ENCODE measurements at places on chromosomes 4 and X. TPM values are rescaled to one million over a fixed set of nuclear protein-coding genes. Genes with fewer than 3 reads are reported as not detected.
A peak's percentile ranks its signal among the peaks of the same experiment; 100 is the strongest.

GRCh38 chr4:112120021-112120420, 25.2 kb upstream of the FAM241A start:
- DNase-seq: no peak

GRCh38 chr4:20015636-20016224, 236.0 kb upstream of the SLIT2 start:
- no peak for DNase-seq

Gene CFI
- total RNA-seq: not detected

Gene PAGE1
- not detected for total RNA-seq

DNA sequence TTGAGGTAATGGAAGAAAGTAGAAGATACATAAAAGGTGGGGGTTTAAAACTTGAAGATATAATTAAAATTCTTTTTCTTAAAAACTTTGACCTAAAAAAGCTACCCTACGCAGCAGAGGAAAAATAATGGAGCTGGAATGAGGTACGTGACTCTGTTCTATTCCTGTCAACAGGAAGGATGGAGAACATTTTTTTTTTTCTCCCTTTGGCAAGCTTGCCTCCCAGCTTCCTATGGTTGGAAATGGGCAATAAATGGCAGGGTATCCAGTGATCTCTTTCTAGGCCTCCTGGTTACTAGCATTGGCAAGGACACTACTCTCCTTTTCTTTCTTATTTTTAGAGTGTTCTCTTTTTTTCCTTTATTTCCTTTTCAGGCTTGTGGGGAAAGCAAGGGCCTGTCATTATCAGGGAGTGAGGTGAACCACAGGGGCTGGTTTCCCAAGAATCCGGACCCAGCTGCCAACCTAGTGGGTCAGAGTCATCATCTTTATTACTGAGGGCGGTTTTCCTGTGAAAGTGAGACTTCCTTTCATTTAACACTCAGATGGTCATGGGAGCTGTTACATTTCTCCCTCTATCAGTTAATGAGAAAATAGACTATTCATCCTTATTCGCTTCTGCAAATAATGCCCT, 224.6 kb downstream of the SPRY1 start:
- no peak for DNase-seq

DNA sequence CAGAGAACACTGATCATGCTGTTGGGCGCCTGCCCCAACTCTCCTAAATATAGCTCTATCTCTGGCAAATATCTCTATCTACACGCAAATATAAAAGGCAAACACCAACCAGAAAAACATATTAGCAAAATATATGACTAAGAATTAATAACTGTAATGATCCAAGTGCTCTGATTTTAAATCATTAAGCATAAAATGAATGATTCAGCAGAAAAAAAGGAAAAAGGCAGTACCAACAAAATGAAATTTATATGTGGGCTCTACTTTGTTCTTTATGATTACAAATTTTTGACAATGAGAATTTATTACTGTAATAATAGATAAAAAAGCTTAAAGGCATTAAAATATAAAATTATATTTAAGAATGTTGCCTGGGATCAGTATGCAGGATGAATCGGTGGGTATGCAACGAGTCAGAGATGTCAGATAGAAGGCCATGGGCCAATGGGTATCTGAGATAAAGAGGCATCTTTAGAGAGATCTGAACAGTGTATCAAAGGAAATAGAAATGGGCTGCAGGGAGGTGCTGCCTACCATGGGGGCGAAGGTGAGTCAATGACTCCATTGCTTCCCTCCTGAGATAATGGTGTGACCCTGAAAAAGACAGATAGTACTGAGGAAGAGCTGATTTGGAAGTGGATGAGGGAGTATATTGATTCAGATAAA, 234.8 kb downstream of the SCFD2 start:
- DNase-seq: no peak

Gene ANK2
- 71.2 TPM for total RNA-seq

- DNase-seq: no peak
Observed at GRCh38 chr4:100519205-100519604, 1.4 kb upstream of the EMCN start.

Gene CT45A9
- not detected for total RNA-seq

Gene IL1RAPL1
- total RNA-seq: not detected

Gene ASB12
- total RNA-seq: 0.44 TPM

DNA sequence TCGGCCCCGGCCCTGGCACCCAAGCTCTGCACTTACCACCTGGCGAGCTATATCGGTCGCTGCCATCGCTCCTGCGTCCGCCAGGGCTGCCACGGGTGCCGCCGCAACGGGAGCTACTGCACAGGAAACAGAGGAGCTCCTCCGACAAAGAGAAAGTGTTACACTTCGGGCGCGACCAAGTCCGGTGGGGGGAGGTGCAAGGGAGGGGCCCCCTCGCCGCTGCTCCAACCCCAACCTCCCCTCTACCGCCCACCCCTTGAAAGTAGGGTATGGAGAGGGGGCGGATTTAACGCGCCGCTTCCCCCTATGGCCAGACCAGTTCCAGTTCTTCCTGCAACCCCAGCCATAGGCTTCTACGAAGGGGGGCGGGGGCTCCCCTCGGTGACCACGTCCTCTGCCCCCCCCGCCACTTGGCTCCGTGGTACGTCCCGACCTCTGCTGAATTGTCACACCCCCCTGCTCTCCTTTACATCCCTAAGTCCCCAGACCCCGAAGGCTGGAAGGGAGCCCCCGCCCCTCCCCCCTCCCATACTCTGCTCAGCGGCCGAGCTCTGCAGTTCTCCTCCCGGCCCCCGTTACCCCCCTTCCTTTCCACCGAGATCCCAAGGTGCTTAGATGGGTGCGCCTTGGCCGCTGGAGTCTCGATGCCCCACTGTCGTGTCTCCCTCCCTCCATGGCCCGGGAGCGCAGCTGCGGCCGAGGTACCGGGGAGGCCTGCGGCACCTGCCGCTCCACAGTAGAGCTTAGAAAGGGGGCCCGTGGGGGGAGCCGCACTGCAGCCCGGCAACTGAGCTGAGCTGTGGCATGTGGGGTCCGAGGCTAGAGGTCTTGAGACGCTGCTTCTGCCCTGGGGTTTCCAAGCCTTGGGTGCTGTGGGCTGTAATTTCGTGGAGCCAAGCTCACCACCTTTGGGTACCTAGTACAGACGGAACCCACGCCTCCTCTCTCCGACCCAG, at the start of gene SEPTIN6:
SEPTIN6 (minus strand) TSS at position 129 of the 956 bp plus-strand sequence; CDS start at position 66, 63 bp downstream.
- peak; percentile 93 for DNase-seq

GRCh38 chr4:156889616-156890594, 81.7 kb downstream of the PDGFC start:
- no peak for DNase-seq

DNA sequence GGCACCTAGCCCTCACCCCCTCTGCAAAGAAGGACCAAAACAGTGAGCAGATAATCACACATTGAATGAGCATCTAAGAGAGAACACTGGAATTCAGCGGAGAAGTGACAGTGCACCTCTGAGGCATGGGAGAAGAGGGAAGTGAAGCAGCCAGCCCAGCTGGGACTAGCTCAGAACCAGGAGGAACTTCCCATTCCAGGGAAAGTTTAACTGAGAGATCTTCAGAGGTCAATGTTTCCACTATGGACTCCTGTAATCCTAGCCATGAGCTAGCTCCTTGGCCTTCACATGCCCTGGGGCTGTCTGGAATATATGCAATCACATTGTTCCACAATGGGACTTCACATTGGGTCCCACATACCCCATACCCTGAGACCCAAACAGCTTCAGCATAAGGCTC, 24.4 kb downstream of the TLR6 start:
- DNase-seq: no peak

DNA sequence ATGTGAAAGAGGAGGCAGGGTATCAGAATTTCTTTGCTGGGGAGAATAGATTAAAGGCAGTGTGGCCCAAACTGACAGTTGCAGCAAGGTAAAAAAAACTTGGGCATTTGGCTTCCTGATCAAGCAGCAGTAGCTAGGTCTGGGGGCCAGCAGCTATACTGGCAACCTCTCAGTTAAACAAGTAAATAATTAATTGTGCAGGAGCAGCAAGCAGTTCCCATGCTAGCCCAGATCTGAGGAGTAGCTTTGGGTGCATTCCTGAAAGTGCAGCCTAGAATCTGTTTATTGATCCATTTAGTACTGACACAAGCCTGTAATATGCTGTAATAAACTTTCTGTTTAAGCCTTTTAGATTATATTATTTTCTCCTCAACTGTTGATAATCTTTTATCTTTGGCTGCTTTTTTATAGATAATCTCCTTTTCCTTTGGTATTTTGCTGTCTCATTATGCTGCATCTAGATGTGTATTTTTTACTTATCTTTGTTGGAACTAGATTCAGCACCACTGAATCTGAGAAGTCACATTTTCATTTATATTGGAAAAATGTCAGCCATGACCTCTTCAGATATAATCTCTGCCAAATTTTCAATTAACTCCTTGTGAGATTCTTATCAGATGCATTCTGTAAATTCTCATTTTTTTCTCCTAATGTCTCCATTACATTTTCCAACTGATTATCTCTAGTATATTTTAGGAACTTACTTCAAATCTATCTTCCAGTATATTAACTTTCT, 276.3 kb downstream of the STPG2 start:
- DNase-seq: no peak

DNA sequence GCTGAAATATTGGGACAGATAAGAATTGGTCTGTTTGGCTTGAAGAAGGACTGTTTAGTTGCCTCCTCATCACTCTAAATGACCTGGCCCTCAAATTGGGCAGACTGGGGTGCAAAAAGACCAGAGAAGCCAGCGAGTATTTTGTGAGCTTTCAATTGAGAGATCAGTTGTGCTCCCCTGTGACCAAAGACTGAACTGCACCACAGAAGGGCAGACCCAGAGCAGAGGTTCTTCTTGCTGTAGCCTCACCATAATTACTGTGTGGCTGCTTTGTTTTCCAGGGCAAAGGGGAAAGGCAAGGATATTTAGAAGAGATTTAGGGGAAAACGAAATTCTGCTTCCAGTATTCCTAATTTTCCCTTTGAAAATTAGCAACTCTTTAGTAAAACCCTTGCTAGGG, 104.0 kb upstream of the MBNL3 start:
- no peak for DNase-seq

Gene TBC1D25
- total RNA-seq: 18.8 TPM

- no peak for DNase-seq
Observed at GRCh38 chrX:118652717-118653116, 74.7 kb upstream of the IL13RA1 start.

Gene KCNE5
- 0.85 TPM for total RNA-seq

Gene HS3ST1
- not detected for total RNA-seq

DNA sequence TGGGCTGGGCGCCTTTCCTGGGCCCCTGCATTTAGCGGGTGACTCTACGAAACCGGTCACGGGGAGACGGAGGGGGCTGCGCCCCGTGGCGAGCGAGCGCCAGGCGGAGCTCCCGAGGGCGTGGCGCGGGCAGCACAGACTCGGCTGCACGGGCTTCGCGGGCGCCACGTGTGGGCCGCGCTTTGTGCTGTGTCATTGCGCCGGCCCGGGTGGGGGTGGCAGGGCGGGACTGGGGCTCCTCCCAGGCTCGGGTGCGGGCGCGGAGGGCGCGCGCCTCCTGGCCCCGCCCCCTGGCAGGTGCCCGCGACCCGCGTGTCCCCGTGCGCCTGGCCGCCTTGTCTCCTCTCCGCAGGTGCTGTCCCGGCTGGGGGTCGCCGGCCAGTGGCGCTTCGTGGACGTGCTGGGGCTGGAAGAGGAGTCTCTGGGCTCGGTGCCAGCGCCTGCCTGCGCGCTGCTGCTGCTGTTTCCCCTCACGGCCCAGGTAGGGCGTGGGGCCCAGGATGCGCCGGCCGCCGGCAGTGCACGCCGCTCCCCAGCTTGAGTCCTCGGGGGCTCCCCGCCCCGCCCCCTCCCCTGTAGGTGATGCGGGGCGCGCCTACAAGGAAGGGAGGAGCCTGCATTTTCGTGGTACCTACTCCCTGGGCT, 651 bp downstream of the UCHL1 start:
- peak; percentile 94 for DNase-seq

DNA sequence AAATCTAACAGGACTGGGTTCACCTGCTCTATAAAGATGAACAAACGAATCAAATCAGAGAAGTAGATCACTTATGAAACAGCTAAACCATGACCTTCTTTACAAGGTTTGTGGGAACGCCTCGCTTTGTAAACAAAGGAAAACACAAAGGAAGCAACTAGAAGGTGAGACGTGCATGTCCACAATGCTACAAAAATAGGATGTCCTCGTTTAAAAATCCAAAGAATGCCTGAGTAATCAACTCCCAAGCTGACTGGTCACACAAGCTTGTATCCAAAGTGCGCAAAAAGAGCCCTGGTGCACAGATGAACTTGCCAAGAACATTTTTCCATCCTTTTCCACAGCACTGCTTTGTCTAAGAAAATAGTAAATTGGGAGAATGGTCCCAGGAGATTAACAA, 6.3 kb upstream of the SH3KBP1 start:
- DNase-seq: no peak

- no peak for DNase-seq
Observed at GRCh38 chr4:14787894-14788293, 214.4 kb upstream of the CPEB2 start.
